Activated naive CD4-positive, alpha-beta T cell treated with anti-CD3 and anti-CD28 coated beads, Interleukin-2, amount 50 U/mL, for 72 hours (primary cell): ENCODE measurements at places on chromosomes 16 and 17. TPM values are rescaled to one million over a fixed set of nuclear protein-coding genes. Genes with fewer than 3 reads are reported as not detected.

Gene ENPP7
- total RNA-seq: 0.23 TPM

DNA sequence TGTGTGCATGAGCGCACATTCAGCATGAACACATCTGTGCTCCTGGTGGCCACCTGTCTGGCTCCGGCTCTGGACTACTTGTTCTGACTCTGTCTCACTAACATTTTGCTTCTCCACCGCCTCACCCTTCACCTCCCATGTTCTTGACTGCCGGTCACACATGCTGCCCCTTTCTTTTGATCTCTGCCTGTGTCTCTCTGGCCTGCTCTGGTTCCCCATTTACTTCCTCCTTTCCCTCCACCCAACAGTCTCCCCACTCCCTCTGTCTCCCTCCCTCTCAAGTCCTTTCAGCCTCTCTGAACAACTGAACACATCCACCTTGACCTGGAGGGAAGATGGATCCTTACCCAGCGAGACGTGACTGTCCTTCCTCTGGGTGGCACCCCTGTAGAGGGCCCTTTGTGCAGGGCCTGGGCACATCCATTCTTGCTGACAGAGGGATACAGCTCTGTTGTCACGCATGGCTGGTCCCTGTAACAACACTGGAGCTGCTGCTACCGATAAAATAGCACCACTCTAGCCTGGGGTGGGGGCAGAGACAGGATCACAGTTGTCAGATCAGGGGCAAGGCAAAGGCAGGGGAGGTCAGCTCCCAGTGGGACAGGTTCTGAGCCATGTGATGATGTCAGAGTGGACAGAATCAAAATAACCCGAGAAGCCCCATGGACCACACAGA, 11.0 kb downstream of the ZSCAN32 start:
- no peak for DNase-seq

Gene CIITA
- total RNA-seq: 0.52 TPM

DNA sequence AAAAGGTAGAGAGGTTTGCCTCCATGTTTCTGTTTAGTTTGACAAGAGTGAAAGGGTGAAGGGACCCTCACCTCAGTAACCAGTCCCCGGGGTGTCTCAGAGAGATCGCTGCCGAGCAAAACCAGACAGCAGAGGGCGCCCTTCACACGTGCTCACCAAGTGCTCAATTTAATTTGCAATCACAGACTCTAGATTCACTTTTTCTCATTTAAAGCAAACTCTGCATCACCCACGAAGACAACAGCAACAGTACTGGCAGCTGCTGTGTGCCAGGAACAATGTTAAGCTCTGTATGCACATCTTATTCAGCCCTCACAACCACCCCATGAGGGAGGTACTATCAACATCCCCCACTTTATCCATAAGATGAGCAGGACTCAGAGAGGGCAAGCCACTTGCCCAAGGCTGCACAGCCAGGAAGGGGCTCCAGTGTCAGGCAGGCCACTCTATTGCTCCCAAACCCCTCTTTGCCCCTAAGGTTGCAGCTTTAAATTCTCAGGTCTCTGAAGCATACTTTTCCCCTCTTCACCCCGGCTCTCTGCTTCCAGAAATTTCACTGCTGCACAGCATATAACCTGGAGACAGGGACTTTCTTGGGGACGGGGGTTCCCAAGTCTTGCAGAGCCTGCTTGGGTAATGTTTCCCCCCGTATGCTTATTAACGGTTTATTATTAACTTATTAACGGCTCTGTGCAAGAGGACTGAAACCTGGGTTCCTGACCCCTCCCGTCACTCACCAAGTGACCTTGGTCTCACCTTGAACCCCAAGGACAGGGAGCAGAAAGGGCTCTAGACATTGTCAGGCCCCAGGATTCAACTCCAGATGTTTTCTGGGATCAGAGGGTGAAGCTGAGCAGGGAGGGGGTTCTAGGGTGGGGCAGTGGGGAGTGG, 70.9 kb downstream of the CNGB1 start:
- DNase-seq: peak; percentile 80

Gene HEATR9
- not detected for total RNA-seq

DNA sequence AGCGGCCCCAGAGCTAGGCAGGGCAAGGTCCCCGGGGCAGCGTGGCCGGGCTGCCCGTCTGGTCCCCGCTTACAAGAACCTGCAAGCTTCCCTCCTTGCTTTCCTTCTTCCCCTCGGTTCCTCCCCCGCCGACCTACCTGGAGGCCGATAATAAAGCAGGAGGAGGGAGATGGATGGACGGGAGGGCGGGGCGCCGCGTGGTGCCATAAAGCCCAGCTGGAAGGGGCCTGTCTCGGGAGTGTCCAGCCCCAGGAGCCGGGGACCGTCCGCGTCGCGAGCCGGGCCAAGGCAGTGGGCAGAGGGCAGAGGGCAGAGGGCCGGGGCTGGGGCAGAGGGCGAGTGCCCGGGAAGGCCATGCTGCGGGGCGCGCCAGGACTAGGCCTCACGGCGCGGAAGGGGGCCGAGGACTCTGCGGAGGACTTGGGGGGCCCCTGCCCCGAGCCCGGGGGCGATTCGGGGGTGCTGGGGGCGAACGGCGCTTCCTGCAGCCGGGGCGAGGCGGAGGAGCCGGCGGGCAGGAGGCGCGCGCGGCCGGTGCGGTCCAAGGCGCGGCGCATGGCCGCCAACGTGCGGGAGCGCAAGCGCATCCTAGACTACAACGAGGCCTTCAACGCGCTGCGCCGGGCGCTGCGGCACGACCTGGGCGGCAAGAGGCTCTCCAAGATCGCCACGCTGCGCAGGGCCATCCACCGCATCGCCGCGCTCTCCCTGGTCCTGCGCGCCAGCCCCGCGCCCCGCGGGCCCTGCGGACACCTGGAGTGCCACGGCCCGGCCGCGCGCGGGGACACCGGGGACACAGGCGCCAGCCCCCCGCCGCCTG, at the start of gene BHLHA9:
Gene BHLHA9, plus strand, starts transcription at position 235 of the 820 bp plus-strand sequence. Its CDS starts 120 bp downstream, at position 355.
- DNase-seq: no peak

- DNase-seq: peak; percentile 48
These were observed 11.8 kb downstream of the HID1 start for GRCh38 chr17:74960570-74961342.

Gene C17orf113
- total RNA-seq: 0.16 TPM

GRCh38 chr16:65989861-65990604, 376.5 kb upstream of the CDH5 start:
- no peak for DNase-seq

DNA sequence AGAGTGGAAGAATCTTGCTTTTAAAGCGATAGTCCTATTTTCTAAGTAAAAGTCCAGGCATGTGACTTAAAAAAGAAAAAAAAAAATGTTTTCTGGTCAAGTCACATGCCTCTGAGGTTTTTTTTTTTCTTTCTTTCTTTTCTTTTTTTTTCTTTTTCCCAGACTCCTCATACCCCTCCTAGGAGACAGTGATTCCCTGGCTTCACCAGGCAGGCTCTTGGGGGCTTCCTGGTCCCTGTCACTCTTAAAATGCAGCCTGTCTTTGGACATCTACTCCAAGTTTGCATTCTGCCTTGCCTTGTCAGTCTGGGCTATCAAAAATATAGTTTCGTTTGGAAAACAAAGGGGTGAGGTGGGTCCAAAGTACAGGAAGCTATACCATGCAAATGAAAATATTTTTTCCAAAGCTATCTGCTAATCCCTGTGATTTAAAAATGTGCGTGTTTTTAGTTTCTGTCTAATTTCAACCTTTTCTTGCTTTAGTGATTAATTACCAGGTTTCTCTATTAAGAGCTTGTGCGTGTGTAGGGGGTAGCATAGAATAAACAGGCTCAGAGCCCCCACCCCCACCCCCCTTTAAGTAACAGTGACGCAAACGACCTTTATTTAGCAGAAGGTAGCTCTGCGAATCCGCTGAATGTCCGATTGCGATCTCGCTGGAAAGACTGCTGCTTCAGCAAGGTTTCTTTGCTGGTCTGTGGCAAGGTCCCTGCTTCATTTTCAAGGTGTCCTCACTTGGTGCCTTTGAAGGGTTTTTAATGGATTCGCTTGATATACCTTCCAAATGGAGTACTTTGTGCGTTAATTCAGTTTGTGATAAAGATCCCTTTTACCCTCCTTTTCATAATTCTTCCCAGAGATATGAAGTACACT, 510.2 kb downstream of the WWOX start:
- no peak for DNase-seq
